Activated CD4-positive, alpha-beta T cell treated with anti-CD3 and anti-CD28 coated beads, Interleukin-2, amount 10 ng/mL, durations not matched to agents 7 days and 5 days (primary cell): ENCODE measurements at places on chromosomes 2 and 18. TPM values are rescaled to one million over a fixed set of nuclear protein-coding genes. Genes with fewer than 3 reads are reported as not detected.

DNA sequence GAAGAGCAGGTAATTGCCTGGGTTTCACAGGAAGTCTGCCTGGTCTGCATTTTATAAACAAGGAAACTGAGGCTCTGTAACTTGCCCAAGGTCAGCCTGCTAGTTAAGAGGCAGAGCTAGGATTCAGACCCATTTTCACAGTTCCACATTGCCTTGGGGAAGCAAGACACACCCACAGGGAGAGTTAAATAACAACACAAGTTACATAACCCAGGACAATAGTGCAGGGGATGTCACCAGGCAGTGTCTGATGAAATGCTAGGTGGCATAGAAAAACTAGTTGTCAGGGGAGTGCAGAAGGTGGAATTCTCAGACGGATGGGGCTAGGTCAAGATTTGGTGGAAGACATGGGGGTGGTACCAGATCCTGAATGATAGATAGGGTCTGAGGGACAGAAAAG is 69.7 kb downstream of the PRKCE start:
- DNase-seq = no peak

GAL3ST2 gene
- total RNA-seq = not detected

DNA sequence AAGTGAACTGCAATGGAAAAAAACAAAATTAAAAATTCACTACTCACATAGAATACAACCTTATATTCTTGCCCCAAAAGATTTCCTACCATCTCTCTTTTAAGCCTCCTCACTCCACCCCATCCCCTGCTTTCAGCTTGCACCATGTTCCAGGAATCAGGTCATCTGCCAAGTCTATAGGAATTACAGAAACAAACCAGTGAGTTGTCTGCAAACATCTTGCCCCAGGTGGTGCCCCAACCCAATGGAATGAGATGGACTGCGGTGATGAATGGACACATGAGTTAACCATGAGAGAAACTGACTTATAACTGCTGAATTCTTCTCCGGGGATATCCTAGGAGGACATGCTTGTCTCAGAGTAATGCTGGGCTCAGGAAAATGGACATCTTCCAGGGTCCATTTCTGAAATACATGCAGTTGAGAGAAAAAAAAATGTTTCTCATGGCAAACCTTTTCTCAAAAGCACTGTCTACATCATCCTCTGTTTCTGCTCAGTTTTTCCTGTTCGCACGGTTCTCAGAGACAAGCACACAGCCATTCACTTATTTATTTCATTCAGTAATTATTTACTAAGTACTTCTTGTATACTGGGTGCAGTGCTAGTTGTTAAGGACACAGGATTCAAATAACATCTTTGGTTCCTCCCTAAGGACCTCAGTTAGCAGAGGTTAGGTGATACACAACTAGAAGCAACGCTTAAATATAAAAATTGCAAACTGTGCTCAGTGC is 350.0 kb downstream of the RND3 start:
- DNase-seq = no peak

CABYR gene
- total RNA-seq = 1.3 TPM

TTL gene
- 38.5 TPM for total RNA-seq

DNA sequence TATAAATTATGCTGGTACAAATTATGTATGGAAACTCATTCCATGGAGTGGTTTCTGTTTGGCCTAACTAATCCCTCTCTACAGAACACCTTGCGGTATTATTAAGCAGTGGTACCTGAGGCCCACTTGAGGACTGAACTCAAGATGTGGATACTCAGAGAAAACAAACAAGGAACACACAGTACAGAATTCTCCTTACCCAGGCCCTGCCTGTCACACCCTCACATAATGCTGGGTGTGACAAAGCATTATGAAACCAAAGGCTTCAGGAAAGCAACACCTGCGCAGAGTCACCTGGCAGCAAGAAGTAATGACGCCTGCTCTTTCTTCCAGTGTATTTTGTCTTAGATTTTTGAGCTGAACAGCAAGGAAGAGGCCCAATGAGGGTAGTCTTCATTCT is 264.7 kb downstream of the PAX3 start:
- no peak for DNase-seq

GALM gene
- total RNA-seq = 41.1 TPM

ANKRD29 gene
- 0.25 TPM for total RNA-seq

- DNase-seq = peak; percentile 34
These were observed 456.3 kb downstream of the DLGAP1 start for GRCh38 chr18:3998698-3999333.

- DNase-seq = no peak
These were observed 335.2 kb upstream of the TNP1 start for GRCh38 chr2:217195016-217195415.

GRCh38 chr2:100624536-100624935 is 61.7 kb downstream of the PDCL3 start:
- DNase-seq = no peak

GRCh38 chr2:157809212-157809611 is 66.9 kb downstream of the ACVR1 start:
- no peak for DNase-seq

DNA sequence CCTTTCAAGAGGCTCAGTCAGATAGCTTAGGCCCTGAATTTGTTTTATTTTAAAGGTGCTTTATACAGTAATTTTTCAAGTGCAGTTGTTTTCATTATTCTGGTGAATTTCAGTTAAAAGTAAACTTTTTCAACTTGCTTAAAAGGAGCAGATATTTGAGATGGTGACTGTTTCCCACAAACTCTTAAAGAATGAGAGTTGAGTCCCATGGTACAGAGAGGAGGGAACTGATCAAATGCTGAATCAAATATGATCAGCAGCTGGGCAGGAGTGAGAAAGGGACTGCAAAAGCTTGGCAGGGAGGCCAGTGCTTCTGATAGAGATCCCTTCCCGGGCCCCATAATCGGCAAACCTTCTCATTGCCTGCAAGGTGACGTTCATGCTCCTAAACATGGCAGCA is 91.2 kb downstream of the KCNS3 start:
- no peak for DNase-seq

HDLBP gene
- 203 TPM for total RNA-seq

COPS7B gene
- 50.0 TPM for total RNA-seq

MRO gene
- not detected for total RNA-seq

SP140 gene
- total RNA-seq = 53.3 TPM

SP140L gene
- total RNA-seq = 95.1 TPM

DNA sequence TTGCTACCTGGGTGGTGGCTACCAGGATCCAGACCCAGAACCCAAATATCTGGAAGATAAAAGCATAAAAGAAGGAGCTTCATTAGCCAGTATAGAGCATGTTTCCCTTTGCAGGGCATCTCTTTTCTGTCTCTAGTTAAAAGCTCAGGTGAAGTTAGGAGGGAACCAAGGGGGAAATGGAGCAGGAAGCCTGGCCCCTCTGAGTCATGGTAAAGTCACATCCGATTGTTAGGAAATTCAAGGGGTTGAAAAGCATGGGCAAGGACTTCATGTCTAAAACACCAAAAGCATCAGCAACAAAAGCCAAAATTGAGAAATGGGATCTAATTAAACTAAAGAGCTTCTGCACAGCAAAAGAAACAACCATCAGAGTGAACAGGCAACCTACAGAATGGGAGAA is 126.9 kb downstream of the RPIA start:
- DNase-seq = no peak

- no peak for DNase-seq
These were observed 88.4 kb downstream of the MEP1B start for GRCh38 chr18:32278177-32278799.
